ENCODE measurements at places on chromosomes 13 and 19.

DNA sequence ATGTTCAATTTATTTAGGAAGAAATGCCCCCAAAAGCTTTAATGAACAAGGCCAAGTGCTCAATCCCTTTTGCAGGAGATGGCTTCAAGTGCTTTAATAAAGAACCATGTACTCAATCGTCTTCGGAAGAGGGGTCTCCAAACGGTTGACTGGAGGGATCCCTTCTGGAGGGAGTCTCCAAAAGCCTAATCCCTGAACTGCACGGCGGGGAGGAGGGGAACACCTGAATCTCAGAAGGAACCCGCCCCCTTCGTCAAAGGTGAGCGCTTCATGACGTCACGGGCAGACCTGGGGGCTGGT, 505 bp downstream of the PAF1 start:
- DNase-seq, result peak; percentile 44

DNA sequence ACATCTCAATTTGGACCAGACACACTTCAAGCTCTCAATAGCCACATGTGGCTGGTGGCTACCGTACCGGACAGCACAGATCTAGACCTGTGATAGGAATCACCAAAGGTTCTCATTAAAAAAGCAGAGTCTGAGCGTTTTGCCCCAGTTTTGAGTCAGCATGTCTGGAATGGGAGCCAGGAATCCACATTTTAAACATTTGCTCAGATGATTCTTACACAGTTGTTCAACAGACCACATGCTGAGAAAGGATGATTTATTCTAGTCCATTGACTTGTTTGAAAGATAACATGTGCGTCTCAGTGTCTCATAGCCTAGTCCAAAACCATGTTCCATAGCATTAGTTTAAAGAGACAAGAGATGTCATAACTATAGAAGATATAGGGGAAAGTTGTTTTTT, 53.4 kb downstream of the FLT3 start:
- DNase-seq, result peak; percentile 52

DNA sequence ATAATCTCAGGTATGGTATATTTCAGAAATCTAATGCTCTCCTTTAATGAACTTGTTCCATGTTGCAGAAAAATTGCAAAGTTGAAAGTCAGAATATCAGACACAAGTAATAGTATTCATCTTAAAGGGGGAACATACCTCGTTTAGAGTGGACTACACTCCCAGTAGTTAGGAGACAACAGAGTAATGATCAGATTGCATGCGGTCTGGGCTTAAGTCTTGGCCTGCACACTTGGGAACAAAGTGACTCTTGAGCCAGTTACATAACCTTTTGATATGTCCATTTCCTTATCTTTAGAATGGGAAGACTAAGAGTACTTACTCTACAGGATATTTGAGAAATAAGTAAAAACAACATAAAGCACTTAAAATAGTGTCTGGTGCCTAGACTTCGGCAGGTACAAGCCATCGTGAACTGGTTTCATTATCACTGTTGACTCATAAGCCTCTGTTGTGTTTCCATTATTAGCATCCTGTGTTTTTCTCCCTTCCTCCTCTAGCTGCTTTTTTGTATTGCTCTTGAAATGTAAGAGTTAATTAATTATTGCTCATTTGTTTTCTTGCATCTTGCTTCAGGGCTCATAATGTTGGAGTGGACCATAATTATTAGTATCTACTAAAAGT, 53.0 kb downstream of the DPY19L3 start:
- DNase-seq, result no peak

GRCh38 chr19:3098515-3099346, 4.6 kb downstream of the GNA11 start:
- peak; percentile 30 for DNase-seq

DNA sequence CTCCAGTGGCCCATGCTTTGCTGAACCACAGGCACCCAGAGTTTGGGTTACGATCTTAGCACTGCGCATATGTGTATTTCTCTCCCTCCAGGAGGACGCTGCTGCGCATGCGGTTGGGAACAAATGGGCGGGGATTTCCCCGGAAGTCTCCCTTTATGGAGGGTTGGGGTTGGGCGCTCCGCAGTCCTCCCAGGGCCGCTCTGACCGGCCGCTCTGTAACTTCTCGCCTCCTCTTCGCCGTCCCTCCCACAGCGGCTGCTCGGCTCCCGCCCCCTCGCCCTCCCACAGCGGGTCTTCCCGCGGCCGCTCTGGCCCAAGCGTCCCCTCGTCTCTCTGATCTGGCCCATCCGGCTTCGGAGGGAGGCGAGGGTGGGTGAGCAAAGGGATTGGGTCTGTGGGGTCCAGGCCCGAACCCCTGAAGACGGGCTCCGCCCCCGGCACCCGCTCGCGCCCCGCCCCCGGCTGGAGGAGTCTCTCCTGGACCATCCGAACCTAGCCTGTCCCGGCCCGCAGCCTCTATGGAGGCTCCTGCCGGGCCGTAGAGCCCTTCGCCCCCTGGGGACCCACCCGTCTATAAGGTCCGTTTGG, at the start of gene MEGF8:
MEGF8 (plus strand) TSS at position 328 of the 588 bp plus-strand sequence. CDS start 609 bp downstream, outside the sequence.
- DNase-seq, result peak; percentile 98

- DNase-seq, result no peak
Measured at GRCh38 chr13:30845297-30846214, 60.5 kb upstream of the MEDAG start.

DNA sequence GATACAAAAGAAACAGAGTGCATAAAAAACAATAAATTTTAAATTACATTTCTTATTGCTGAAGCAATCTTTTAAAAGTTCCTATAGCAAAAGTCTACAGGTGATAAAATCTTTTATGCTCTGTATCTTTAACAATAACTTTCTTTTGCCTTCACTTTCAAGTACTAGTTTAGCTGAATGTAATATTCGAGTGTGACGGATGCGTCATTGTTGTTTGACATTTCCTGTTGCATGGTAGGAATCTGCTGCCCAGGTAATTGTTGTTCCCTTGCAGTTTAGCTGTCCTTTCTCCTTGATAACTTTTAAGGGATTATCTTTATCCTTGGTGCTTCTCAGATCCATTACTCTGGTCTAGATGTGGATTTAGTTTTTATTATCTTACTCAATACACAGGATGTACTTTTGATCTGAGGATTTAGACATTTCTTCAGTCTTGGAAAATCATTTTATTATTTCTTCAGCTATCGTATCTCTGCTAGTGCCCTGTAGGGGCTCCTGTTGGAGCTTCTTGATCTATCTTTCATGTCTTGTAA, 2.1 kb upstream of the CPB2 start:
- no peak for DNase-seq

GRCh38 chr13:44713788-44714469, 137.8 kb upstream of the TSC22D1 start:
- DNase-seq, result peak; percentile 91

DNA sequence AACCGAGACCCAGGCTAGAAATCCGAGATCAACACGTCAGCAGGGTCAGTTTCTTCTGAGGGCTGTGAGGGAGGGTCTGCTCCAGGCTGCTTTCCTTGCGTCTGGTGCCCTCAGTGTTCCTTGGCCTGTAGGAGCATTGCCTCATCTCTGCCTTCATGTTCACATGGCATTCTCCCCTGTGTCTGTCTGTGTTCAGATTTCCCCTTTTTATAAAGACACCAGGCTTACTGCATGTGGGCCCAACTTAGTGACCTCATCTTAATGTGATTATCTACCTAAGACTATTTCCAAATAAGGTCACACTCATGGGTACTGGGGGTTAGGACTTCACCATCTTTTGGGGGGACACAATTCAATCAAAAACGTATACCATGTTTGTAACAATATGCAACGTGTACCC, 57.2 kb upstream of the C1QTNF9 start:
- no peak for DNase-seq

DNA sequence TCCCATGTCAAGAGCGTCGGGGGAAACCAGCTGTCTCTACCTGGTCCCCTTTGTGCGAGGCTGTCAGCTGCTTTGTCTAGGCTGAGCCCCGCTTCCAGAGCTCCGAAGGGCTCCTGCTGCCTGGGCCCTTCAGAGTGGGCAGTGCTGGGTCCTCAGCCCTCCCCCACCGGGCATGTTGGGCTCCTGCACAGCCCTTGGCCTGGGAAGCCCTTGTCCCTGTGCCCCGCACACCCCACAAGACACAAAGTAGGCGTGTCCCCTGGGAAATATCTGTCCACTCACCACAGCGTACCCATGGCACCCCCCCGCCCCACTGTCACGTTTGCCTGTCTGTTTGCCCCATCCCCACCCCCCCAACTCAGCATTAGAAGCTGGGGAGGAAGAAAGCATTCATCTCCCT, 39.6 kb upstream of the RANBP3 start:
- DNase-seq, result no peak

- no peak for DNase-seq
Measured at GRCh38 chr13:112904436-112904960, 64.5 kb upstream of the MCF2L start.

DNA sequence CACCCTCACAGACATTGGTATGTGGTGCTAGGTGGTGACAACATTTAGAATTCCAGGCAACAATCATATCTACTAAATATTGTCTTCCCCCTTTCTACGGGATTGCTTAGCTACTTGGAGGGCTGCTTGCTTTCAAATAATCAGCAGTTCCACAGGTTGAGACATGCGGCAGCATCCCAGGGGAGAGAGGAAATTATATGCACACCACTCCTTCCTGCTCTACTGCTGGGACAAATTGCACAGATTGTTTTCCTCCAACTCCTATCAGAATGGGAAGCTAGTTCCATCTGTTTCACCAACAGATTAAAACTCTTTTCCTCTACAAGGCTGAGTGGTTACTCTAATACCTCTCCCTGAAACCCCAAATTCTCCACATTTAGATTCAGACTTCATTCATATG, 275.4 kb downstream of the DNAJC15 start:
- no peak for DNase-seq

GRCh38 chr13:31846961-31847752, 107.8 kb downstream of the RXFP2 start:
- peak; percentile 8 for DNase-seq

GRCh38 chr13:23321535-23322241, 111.8 kb downstream of the SACS start:
- peak; percentile 92 for DNase-seq

DNA sequence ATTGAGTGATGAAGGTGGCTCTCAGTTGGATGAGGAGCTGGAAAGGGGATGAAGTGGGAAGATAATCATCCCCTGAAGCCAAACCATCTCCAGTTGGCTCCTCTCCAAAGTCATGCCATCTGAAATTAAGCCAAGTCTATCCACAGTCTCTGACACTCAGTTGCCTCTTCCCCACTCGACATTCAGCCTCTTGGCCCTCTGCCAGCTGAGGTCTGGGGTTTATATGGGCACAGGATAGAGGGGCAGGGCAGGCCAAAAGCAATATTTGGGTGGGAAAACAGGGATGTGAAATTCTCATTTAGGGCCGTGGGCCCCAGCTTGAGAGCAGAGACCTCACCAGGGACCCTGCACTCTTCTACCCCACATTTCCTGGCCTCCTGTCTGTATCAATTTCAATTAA, 85.9 kb downstream of the SLITRK1 start:
- DNase-seq, result no peak

GRCh38 chr19:39074205-39074692, 9.9 kb upstream of the ACP7 start:
- DNase-seq, result no peak

GRCh38 chr19:41862445-41862986, 2.5 kb downstream of the RPS19 start:
- no peak for DNase-seq

- no peak for DNase-seq
Measured at GRCh38 chr19:50719566-50719965, at the start of gene SHANK1. Gene SHANK1, minus strand, starts transcription at chr19:50719802. Its CDS starts 2,883 bp downstream, at chr19:50716919.

DNA sequence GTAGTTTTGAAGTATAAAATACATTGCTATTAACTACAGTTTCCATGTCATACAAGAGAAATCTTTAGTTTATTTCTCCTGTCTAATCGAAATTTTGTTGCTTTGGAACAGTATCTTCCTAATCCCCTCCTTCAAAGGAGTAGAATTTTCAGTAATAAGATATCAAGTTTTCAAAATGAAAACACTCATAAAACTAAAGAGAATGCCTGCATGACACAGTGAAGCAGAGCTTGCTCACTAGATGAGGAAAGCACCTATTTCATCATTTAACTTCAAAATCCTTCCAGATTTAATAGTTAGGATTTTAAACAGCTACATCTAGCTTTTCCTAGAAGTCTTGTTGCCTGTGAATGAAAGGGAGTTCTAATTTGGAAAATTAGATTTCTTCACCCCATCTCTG, 80.8 kb downstream of the TNFSF11 start:
- peak; percentile 40 for DNase-seq

DNA sequence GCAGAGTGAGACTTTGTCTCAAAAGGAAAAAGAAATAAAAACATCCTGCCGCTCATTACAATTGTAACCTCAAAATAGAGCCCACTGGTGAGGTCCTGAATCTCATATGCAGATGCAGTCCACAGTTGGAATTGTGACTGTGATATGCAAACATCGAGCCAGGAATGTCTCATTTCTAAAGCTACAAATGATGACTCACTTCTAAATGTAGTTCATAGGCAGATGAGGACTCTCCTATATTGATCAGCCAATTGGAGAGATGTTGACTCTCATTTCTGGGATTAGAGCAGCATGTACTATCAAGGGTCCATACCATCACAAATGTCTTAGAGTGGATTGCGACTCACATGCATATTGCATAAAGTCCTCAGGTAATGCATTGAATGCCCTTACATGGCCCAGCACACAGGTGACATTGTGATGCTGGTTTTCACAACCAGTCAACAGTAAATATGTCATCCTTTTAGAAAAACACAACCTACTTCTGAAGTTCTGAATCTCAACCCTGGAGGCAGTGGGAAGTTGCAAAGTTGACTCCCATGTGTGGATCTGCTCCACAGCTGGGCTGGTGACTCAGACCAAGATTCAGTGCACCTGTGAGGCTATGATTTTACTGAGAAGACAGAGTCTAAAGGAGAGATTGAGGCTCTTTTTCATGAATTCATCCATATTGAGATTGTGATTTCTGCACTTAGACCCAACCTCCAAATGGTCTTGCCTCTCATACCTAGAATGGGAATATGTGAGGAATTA, 16.9 kb upstream of the ZNF254 start:
- DNase-seq, result no peak

- no peak for DNase-seq
Measured at GRCh38 chr13:81987677-81988357, 1646.9 kb upstream of the SPRY2 start.

GRCh38 chr13:102399791-102400674, 1.8 kb downstream of the FGF14 start:
- peak; percentile 19 for DNase-seq

- DNase-seq, result no peak
Measured at GRCh38 chr13:79447741-79448140, 33.2 kb upstream of the NDFIP2 start.

DNA sequence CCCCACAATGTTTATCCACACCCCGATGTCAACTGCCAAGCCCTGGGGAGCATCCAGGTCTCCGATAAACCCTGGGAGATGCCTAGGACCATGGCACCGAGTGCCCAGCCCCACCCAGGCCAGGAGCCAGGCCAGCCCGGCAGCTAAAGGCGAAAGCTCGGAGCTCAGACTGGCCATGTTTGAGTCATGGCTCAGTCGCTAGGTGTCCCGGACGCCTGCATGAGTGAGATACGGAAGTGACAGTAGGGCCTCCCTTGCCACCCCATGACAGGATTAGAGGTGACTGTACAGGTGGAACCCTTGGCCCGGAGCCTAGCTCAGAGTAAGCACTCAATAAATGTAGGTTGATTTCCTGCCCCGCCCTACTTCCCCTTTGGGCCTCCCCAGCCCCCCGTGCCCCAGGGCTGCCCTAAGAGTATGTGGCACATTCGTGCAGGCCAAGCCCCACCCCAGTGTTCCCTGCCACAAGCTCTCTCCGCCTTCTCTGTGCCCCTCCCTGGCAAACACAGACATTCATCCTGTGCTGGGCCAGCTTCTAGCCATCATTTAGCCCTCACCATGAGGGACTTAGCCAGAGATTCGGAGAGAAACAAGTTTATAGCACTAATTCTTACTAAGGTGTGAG, 5.8 kb upstream of the TPM4 start:
- no peak for DNase-seq

GRCh38 chr13:51916051-51916818, 54.5 kb downstream of the CCDC70 start:
- DNase-seq, result no peak

GRCh38 chr13:74726206-74726605, 592.0 kb upstream of the KLF12 start:
- DNase-seq, result no peak

All from fibroblast of mammary gland (primary cell).